CD4-positive, alpha-beta T cell (primary cell): ENCODE measurements at places on chromosomes 2 and 18.

- DNase-seq = no peak
These were observed 124.2 kb downstream of the GALR1 start for GRCh38 chr18:77373730-77374445.

DNA sequence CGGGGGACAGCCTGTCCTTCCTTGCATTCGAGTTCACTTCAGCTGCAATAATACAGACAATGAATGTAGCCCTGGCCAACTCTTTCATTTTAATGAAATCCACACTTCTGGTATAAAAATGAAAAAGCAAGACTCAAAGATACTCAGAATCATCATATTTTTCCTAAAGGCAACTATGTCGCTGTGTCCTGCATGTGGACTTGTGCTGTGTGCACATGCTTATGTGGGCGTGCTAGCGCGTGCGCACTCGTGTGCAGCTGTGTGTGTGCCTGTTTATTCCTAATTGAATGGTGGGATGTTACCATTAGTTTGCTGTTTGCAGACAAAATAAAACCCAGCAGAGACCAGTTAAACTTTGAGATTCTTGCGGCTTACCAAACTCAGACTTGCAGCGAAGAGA is 49.6 kb downstream of the SMIM21 start:
- no peak for DNase-seq

GRCh38 chr2:76641506-76641905 is 880.7 kb downstream of the LRRTM4 start:
- DNase-seq = no peak

- DNase-seq = no peak
These were observed 4.4 kb upstream of the PARD6G start for GRCh38 chr18:80251700-80252099.

- DNase-seq = no peak
These were observed 249.0 kb downstream of the CDH20 start for GRCh38 chr18:61582202-61582710.

DNA sequence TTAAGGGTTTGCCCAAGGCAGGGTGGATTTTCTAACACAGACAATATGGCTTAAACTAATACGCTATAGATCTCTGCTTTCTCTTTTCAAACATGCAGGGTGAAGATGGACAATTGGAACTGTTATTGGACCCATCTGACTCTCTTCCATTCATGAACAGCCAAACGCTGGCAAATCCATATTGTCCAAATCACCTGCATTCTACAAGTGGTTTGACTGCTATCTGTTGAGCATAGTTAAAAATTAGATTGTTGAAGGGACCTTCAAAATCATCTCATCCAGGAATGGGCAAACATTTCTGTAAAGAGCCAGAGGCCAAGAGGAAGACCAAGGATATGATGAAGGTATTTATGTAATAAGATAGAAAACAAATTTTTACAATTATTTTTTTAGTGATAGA is 65.6 kb downstream of the EPHA4 start:
- DNase-seq = no peak

DNA sequence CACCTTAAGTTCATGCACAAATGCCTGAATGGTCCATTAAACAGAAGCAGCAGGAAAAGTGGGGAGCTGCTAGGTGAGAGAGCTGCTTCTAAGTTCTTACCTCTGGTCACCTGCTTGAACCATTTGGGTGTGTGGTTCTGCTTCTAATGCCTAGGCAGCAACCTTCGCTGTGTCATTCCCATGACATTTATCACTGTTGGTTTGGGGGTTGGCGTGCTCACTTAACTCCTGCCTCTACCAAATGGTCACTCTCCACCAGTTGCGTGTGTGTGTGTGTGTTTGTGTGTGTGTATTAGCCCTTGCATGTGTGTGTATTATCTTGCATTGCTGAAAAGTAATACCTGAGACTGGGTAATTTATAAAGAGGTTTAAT is 56.2 kb downstream of the NCAPH start:
- DNase-seq = no peak

GRCh38 chr2:99386011-99386410 is 48.8 kb downstream of the EIF5B start:
- no peak for DNase-seq

DNA sequence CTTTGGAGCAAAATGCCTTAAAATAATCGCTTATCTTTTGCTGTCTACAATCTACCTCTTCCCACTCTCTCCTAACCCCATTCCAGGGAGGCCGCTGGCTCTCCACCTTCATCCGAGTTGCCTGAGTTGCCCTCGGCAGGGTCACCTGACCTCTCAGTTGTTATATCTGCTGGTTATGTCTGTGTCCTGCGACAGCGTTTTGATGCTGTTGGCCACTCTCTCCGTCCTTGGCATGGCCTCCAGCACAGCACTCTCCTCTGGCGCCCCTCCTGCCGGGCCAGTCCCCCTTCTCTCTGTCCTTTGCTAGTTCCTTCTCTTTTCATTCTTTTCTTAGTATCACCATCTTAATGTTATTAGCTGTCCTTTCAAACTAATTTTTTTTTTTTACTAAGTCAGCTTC is 41.6 kb downstream of the TRAF3IP1 start:
- no peak for DNase-seq

- no peak for DNase-seq
These were observed 113.1 kb upstream of the SRD5A2 start for GRCh38 chr2:31693882-31694281.
